ENCODE measurements at places on chromosomes 2 and 18. TPM values are rescaled to one million over a fixed set of nuclear protein-coding genes. Genes with fewer than 3 reads are reported as not detected.
A peak's percentile ranks its signal among the peaks of the same experiment; 100 is the strongest.

Gene POTEC
- polyA plus RNA-seq = not detected

Gene FEV
- 0.87 TPM for polyA plus RNA-seq

Gene PDE1A
- 25.8 TPM for polyA plus RNA-seq

GRCh38 chr2:162072976-162073887, 783 bp downstream of the DPP4 start:
- peaks cover 43% of the 10 kb centered on the region for H3K4me1 ChIP-seq
- peak overlapping the region; percentile 44 for H3K27ac ChIP-seq
- H3K4me3 ChIP-seq = peak overlapping the region; percentile 73

DNA sequence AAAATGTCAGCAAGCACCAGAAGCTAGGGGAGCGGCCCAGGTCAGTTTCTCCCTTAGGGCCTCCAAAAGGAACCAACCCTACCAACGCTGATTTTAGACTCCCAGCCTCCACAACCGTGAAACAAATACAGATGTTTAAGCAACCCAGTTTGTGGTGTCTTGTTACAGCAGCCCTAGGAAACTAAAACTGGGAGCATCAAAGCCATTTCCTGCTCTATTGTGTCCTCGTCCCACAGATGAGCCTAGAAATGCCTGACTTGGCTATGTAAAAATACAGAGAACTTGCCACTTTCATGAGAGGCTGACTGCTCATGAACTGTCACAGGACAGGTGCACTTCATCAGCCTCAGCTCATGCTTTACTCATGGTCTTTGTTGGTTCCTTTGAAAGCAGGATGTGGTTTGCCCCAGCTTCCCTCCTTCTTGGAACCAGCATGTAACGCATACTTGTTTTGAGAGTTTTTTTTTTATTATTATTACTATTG, 97.6 kb upstream of the SLC39A10 start:
- H3K36me3 ChIP-seq = no peaks in the 10 kb centered on the region
- H3K27ac ChIP-seq = no peak overlapping the region
- H3K4me1 ChIP-seq = peaks cover 16% of the 10 kb centered on the region
- peak; percentile 78 for DNase-seq
- no peak overlapping the region for H3K4me3 ChIP-seq

- DNase-seq = no peak
- H3K36me3 ChIP-seq = no peaks in the 10 kb centered on the region
- no peaks in the 10 kb centered on the region for H3K4me1 ChIP-seq
Observed at GRCh38 chr2:200794143-200794542, 17.6 kb upstream of the BZW1 start.

Measured in stomach (tissue), 19 donors.